Stimulated activated CD4-positive, alpha-beta T cell treated with anti-CD3 and anti-CD28 coated beads, Interleukin-1b, Interleukin-23, amount 100 ng/mL, for 24 hours (primary cell): ENCODE measurements at places on chromosomes 2 and 18.

- no peak for DNase-seq
Measured at GRCh38 chr2:25794544-25795276, 83.6 kb downstream of the ASXL2 start.

- DNase-seq = no peak
Measured at GRCh38 chr18:24065906-24066305, 51.4 kb downstream of the TTC39C start.

GRCh38 chr2:220670511-220670910, 901.6 kb downstream of the EPHA4 start:
- DNase-seq = no peak

DNA sequence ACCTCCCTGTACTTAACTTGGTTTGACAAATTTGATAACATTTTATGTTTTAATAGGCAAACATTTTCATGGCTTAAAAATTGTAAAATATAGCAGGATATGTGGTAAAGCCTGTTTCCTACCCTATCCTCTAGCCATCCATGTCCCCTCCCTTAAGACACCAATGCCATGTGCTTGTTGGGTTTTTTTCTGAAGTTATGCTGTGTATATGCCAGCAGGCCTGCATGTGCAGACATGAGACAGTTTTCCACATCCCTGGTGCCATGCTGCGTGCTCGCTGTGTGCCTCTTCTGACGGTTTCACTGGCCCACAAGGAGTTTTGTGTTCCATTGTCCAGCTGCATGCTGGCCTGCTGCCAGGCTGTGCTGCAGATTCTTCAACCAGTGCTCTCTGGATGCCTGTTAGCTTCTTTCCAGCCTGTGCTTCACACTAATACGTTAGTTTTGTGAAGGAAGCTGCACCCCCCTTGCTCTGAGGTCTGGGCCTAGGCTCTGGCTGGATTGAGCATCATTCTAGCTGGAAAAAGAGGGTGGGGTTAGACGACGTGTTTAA, 16.9 kb downstream of the INPP4A start:
- no peak for DNase-seq

DNA sequence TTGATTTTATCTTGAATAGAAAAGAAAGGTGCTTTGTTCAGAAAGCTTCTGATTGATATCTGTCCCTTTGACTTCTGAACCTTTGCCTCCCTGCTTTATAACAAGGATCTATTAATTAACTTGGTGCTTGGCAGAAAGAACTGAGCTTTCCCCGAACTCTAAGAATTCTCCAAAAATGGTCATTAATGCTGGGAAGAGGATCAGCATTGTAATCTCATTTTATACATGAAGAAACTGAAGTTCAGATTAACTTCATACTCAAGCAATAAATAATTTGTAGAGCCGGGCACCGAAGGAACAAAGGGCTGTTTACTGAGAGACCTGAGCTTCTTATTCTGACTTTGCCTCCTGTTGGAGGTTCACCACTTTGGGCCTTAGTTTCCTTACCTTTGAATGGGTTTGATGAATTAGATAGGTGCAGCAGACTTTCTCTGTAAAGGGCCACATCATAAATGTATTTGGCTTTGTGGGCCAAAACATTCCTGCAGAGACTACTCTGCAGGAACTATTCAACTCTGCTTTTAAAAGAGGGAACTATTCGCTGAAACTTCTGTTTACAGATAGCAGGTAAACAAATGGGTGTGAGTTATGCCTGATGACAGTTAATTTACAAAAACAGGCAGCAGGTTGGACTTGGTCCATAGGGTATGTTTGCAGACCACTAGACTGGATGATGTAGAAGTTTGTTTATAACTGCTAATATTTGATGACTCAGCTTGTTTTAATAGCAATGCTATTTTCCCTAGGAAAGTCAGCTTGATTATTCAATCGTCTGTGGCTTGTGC, 272.9 kb downstream of the TGIF1 start:
- no peak for DNase-seq

GRCh38 chr2:192029089-192029488, 165.6 kb downstream of the TMEFF2 start:
- DNase-seq = no peak

GRCh38 chr2:208493186-208493585, 86.6 kb downstream of the PTH2R start:
- no peak for DNase-seq

DNA sequence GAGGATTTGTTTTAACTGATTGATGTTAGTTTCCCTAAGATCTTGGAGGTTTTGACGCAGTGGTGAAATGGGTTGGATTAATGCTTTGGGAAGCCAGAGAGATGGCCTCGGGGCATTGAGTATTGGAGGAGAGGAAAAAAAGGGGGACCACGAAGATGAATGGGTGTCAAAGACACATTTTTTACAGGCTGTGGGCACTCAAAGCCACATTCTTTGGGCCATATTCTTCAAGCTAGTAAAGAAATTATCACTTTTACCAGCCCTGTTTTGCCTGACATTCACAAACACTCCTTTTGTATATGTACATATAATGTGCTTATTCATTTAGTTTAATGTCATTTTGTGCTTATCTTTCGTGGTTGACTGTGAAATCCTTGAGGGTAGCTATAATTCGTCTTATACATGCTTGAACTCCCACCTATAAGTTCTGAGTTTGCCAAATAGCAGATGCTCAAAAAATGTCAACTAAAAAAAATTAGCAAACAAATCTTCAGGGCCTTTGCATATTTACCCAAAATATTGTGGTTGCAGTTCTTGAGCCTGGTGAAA, 146.3 kb downstream of the ARL6IP6 start:
- DNase-seq = no peak

DNA sequence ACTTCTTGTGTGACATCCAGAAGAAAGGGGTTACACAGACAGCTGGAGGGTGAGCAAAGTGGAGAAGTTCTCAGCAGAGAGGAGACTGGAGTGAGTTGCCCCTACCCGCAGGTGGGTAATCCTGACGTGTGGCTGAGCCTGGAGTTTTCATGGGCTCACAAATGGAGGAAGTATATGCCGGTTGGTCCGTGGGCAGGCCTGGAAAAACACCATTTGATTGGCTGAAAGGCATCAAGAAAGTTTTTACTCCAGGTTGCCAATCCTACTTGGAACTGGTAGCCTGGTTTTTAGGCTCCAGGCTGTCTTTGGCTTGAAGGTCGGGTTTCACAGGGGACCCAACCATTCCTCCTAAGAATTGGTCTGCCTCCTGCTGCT, 1177.4 kb upstream of the LRRTM1 start:
- DNase-seq = no peak

DNA sequence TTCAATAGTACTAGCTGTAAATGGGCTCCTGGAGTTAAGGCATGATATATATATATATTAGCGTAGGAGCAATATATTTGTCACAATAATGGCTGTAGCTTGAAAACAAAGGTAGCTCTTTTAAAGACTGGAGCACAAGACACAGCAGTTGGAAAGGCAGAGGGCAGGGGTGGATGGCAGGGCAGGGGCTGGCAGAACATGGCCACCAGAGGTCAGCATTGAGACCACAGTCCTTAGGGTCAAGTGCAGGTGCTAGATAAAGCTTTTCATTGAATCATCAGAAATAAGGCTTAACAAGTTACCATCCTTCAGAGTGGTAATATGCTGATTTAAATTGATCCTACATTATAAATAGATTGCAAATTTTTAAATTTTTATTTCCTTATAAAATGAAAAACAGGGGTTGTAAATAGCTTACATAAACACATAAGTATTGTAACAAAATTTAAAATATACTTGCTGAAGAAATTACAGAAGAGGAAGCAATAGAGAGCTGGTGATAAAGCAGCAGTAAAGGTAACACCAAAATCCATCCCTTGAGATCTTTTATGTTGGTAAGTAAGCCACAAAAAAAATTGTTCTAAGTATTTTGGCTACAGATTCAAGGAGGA, 161.2 kb upstream of the PIEZO2 start:
- no peak for DNase-seq

DNA sequence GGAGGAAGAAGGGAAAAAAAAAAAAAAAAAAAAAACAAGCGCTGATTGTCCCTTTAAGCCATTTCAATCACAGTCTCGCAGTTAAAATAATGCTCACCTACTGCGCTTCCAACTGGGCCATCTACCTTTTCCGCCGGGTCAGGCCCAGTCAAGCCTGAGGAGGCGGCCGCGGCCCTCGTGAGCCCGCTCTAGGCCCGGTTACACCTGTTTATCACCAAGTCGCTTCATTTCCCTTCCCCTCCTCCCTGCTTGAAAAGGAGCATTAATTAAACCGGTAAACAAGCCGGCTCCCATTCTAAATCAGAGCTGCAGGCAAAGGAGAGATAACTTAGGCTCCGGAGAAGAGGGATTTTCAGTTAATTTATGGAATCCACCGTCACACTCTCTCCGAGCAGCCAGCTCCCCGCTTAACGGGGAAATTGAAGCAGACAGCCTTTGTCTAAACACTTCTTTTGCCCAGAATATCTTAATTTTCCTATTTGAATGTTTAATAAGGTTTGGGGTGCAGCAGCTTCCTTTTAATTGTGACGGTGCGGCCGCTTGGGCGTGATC, 140.1 kb upstream of the SIX3 start:
- DNase-seq = no peak

GRCh38 chr18:57353137-57353939, 981 bp downstream of the ST8SIA3 start:
- no peak for DNase-seq

GRCh38 chr2:9358846-9359245, 64.5 kb downstream of the ITGB1BP1 start:
- no peak for DNase-seq

GRCh38 chr18:48627216-48627615, 88.4 kb downstream of the CTIF start:
- DNase-seq = no peak

DNA sequence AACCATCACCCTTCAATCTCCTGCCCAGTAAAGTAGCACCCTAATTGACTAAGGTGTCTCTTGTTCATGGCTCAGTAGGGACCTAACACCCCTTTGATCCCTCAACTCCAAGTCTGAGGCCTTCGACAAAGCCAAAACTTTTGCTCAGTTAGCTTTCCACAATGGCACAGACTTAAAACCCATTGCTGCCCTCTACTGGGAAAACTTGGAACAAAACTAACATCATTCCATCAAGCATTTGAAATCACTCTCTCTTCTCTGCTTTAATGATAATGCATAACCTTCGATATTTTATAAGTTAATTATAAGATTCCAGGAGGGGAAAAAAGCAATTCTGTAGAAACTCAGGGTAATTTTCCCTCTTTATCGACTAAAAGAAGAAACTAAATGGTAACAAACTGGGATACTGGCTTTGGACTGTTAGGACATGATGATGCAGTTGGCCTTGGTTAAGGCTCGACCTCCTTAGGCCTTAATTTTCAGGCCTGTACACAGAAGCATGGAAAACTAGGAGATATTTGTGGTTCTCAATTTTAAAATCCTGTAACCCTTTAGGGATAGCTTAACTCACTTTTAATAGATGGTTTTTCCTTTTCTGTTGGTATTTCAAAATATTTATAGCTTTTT, 127.8 kb downstream of the STK39 start:
- DNase-seq = no peak

DNA sequence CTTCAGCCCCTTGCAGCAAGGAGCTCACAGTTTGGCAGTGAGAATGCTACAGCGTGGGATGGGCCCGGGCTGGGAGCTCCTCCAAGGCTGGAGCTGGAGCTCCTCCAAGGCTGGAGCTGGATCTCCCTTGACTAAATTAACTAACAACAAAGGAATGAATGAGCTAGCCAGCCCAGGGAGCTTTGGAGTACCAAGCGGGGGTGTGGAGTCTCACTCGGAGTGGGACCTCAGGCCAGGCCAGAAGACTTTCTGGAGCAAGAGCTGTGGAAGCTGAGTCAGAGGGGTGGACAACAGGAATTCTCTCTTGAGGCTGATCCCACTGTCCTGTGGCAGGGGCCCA, 244.7 kb upstream of the HS6ST1 start:
- no peak for DNase-seq

DNA sequence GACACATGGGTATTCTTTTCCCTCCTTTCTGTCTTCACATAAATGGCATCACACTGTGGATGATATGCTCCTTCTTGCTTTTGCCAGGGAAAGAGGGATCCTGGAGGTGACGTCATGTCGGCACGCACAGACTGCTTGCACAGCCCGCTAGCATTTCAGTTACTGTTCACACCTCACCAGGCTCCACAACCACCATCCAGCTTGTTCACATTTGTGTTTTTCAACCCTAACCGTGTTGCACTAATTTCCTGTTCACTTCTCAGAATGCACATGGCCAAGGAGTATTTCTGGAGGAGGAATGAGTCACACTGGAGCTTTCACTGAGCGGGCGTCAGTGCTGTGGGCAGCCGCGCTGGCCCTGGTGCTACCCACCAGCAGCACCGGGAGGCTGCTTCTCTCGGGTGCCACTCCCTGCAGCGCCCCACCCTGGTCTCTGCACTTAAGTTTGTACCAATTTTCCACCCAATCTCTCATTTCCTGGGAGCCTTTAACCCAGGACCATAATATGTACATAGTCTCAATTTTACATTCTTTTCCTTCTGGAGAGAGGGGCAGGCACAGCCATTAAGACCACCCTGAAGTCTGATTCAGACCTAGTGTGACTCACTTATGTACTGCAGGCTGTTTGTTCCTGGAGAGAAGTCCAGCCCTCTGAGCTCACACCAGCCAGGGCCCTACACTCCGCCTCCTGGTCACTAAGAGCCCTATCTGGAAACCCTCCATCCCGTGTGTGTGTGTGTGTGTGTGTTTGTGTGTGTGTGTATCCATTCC, 65.1 kb downstream of the MBP start:
- peak; percentile 54 for DNase-seq

- DNase-seq = no peak
Measured at GRCh38 chr2:100188326-100188725, 45.9 kb upstream of the AFF3 start.

- no peak for DNase-seq
Measured at GRCh38 chr18:58624011-58624410, 4.9 kb downstream of the ALPK2 start.

DNA sequence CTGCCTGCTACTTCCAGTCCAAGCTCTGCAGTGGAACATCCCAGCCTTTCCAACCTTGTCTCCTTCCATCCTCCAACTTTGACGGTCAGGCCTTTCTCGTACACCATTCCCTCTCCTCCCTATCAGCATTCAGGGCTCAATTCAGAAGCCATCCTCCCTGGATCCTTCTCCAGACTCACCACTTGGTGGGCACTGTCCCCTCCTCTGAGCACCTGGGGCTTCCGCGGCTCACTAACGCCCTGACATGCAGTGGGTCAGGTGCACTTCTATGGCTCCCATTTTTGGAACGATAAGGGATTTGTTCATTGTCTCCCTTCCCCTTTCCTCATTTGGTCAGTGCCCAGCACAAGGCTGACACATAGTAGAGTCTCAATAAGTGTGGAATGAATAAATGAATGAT, 56.7 kb downstream of the TNS1 start:
- DNase-seq = no peak

- DNase-seq = no peak
Measured at GRCh38 chr2:26305540-26305939, 40.4 kb upstream of the SELENOI start.

DNA sequence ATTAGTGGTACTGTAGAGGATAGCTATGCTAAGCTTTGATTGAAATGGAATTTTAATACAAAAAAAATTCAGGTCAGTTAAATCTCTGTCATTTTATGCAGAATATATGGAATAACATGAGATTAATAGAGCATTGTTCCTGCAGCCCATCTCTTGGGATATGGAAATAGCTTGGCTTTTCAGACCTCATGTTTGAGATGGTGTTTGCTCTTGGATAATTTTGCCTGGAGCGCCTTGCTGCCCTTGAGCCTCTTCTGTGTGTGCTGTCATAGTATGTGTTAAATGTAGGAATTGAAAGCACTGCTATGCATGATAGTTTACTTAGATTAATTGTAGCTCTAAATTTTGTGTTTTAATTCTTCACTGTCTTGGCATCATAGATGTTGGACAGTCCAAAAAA, 27.7 kb downstream of the GALNT1 start:
- DNase-seq = no peak
